ENCODE measurements at places on chromosomes 2 and 18.

DNA sequence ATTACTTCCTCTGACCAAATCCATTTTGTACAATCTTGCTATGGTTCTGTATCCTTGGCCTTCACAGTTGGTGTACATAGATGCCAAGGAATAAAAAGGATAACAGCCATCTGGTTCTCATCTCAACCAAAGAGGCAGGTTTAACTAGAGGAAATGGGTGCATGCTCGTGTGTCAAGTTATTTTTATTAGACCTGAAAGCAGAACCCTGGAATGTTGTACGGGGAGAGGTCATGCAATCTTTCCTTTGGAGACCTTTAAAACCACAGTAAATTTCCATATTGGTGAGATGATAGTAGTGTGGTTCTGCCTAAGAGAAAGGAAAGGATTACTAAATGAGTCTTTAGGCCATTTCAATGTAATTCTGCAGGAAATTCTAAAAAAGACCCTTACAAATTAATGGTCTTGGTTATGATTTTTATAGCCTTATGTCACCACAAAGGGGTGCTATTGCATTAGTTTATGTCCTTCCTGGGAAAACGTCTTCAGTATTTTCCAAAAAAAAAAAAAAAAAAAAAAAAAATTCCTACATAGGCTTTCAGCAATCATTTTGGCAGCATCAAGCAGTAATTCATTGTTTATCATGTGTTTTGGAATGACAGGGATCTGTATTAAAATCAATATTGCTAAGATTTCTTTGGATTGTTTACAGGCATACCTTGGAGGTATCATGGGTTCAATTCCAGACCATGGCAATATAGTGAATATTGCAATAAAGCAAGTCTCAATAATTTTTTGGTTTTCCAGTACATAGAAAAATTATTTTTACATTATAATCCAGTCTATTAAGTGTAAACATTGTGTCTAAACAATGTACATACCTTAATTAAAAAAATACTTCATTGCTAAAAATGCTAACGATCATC lies 270.8 kb downstream of the NYAP2 start:
- DNase-seq = no peak

- DNase-seq = no peak
These were observed 157.2 kb downstream of the WDSUB1 start for GRCh38 chr2:159129269-159129668.

- DNase-seq = no peak
These were observed 413.7 kb upstream of the FAM98A start for GRCh38 chr2:34012715-34013302.

DNA sequence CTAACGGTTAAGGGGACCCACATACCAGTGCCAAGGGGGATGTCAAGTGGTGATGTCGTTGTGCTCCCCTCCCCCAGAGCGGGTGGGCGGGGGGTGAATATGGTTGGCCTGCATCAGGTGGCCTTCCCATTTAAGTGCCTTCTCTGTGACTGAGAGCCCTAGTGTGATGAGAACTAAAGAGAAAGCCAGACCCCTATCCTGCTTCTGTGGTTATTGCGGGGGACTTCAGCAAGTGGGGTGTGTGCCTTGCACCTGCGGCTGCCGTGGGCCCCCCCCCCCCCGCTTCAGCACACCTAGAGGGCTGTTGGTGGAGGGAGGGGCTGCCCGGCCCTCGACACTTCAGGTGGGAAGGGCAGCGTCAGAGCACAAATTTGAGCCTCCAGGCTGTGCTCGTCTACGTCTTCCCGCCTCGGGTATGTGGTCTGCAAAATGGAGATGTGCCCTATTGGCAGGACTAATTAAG lies 6.1 kb downstream of the CTDSP1 start:
- DNase-seq = no peak

- no peak for DNase-seq
These were observed 70.6 kb upstream of the GLS start for GRCh38 chr2:190809876-190810525.

GRCh38 chr2:98805412-98806171 lies 74.7 kb upstream of the MGAT4A start:
- no peak for DNase-seq

- no peak for DNase-seq
These were observed 148.9 kb downstream of the SMAD2 start for GRCh38 chr18:47781561-47781960.

GRCh38 chr2:214019973-214020345 lies 390.9 kb upstream of the VWC2L start:
- no peak for DNase-seq

- no peak for DNase-seq
These were observed 71.0 kb downstream of the IL1R2 start for GRCh38 chr2:102062802-102063201.

DNA sequence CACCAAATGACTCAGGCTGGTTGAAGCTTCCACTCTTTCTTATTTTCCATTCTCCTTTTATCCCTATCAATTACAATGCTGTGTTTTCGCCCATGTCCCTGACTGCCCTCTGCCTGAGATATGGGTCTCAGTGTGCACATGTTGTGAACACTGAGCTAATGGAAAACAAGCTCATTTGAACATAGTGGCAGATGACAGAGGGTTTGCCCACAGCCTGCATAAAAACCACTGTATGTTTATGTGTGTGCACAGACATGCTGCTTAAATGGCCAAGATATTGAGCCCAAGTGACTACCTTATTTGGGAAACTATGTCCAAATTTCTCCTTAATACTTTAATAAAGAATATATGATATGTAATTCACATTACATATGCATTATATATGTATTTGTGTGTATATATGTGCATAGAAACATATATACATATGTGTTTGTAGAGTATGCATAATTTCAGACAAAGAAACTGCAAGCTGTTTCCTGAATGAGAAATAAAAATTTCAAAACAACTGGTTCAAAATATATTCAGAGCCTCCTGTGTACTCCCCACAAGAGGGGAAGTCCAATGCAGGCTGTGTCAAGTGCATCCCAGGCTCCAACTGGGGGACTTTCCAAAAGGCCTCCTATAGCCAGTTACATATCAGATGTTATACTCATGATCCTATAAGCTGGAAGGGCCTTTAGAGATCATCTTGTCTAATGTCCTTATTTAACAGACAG lies 92.7 kb upstream of the CD302 start:
- DNase-seq = no peak

GRCh38 chr2:179070895-179071294 lies 21.0 kb upstream of the CCDC141 start:
- no peak for DNase-seq

DNA sequence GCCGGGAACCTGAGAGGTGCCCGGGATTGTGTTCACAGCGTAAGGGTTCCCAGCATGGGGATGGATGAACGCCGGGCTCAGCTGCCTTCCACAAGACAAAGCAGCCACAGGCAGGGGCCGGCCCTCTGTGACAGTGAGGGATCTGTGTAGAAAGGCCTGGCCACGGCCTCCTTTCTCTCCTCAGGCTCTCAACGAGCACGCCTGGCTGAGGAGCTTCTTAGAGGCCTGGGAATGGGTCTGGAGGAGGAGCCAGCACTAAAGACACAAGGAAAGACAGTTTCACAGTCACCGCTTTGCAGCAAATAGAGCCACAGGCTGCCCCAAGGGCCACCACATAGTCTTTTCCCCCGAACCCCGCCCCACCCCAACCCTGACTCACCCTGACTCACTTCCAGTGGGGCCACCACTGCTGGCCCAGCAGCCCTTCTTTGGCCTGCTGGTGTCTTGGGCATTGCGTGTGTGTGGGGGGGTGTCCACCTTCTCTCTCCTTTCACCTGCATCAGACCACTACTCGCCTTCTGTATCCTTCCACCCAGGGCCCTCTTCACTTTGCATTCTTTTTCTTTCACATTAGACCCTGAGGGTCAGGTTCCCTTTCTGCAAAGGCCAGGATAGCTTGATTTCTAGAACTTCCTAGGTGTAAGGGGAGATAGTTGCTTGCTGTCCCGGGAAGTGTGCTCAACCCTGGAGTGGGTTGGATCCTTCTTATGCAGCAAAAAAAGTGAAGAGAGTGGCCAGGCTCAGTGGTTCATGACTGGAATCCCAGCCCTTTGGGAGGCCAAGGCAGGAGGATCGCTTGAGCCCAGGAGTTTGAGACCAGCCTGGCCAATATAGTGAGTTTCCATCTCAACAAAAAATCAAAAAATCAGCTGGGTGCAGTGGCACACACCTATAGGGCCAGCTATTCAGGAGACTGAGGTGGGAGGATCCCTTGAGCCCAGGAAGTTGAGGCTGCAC lies 19.3 kb upstream of the HPCAL1 start:
- DNase-seq = no peak

DNA sequence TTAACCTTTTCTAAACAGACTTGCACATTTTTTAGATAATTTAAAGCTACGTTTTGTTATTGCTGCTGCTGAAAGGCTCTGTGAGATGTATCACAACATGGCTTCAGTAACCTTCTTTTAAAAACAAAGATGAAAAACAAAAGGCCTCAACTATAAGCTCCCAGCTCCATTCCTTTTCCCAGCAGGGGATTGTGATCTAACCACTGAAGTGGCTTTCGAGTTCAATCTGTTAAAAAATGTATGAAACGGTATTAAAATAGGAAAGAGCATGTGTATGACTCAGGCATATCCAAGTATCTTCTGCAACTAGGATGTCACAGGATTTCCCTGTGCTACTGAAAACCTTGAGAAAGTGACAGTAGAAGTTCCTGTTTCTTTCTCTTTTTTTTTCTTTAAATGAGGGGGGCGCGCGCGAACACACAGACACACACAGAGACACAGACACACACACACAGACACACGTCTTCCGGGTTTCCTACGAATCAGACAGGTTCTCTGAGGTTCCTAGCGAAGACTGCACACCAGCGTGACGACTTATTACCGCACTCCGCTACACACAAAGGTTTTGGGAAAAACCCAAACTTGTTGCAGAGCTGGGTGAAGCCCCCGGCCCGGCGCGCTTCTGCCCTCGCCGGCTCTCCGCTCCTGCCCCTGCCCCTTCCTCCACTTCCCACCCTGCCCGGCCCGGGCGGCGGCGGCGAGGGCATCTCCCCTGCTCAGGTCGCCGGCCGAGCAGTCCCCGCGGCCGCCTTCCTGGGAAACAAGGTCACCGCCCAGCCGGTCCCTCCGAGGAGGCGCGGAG lies 86.8 kb downstream of the RBMS1 start:
- peak; percentile 78 for DNase-seq

DNA sequence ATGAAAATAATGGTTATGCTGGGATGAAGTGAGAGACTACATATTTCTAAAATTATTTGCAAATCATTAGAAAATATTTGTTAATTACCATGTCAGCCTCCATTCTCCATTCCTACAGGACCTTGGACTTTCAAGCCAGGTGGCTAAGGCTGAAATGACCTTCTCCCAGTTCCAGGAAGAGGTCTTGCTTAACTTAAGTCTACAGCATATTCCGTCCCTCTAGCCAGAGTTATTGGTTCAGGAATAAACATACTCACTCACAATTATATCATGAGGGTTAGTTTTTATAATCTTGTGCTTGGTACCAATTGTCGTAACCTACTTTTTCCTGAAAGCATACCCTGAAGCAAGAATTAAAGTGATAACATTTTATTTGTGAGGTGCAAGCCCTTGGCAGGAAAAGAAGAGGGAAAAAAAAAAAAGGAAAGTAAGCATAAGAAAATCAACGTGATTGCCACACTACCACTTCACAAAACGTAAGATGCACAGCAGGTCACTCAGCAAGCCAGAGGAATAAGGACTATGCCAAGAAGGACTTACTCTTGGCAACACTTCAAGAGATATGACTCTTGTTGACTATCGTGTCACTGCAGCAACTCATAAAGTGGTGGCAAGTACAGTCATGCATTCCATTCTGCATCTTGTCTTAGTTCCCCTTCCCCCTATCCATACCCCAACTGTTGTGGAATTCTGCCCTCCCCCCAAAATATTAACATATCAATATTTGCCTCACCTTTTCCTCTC lies 479.1 kb downstream of the MBD2 start:
- no peak for DNase-seq

GRCh38 chr2:16175247-16175825 lies 235.0 kb downstream of the MYCN start:
- DNase-seq = no peak

DNA sequence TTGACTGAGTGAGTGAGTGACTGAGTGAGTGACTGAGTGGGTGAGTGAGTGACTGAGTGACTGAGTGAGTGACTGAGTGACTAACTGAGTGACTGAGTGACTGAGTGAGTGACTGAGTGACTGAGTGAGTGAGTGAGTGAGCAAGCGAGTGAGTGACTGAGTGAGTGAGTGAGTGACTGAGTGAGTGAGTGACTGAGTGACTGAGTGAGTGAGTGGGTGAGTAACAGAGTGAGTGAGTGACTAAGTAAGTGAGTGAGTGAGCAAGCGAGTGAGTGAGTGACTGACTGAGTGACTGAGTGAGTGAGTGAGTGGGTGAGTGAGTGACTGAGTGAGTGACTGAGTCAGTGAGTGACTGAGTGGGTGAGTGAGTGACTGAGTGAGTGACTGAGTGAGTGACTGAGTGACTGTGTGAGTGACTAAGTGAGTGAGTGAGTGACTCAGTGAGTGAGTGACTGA lies 11.9 kb downstream of the MAL start:
- no peak for DNase-seq

DNA sequence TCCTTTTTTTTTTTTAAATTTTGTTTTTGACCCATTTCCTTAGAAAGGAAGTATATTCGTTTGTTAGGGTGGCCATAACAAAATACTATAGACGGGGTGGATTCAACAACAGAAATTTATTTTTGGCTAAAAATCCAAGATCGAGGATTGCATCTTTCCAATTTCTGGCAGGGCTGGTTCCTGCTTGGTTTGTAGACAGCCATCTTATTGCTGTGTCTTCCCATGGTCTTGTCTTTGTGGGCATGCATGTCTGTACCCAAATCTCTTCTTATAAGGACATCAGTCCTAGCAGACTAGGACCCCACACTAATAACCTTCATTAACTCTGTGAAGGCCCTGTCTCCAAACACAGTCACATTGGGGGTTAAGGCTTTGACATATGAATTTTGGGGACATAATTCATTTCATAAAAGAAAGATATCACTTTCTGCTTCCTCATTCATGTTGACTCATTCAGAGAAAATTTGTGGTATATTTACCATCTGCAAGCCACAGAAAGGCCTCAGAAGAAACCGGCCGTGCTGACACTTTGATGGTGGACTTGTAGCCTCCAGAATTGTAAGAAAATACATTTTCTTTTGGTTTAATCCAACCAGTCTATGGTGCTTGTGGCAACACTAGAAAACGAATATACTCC lies 262.1 kb downstream of the LPIN1 start:
- no peak for DNase-seq

- DNase-seq = no peak
These were observed 29.4 kb upstream of the WDR75 start for GRCh38 chr2:189411860-189412259.
